A549 treated with Hydrocortisone at 1 μM for 4 hours (cell line): ENCODE measurements at places on chromosomes 3 and 15. TPM values are rescaled to one million over a fixed set of nuclear protein-coding genes. Genes with fewer than 3 reads are reported as not detected.

The PLA2G4E gene
- total RNA-seq = 0.03 TPM in 1 of 5 replicates, not detected in the others

The TAGLN3 gene
- not detected in 5 replicates for total RNA-seq

The LRRC58 gene
- 12.1 to 17.4 TPM (median 14.5 TPM) in 5 replicates for total RNA-seq

The CHRFAM7A gene
- total RNA-seq = 5.2 to 7.9 TPM (median 7.1 TPM) in 5 replicates

The EXD1 gene
- 0.06 to 0.22 TPM in 2 of 5 replicates, not detected in the others for total RNA-seq

The P2RY1 gene
- total RNA-seq = 0.47 to 0.60 TPM (median 0.50 TPM) in 5 replicates

The GPR27 gene
- 2.4 to 3.1 TPM (median 3.0 TPM) in 5 replicates for total RNA-seq

The ANKRD34C gene
- not detected in 5 replicates for total RNA-seq

The SLC25A36 gene
- 13.1 to 22.7 TPM (median 20.9 TPM) in 5 replicates for total RNA-seq

The DUOX2 gene
- 0.02 to 0.06 TPM (median 0.03 TPM) in 5 replicates for total RNA-seq

The ALG1L2 gene
- total RNA-seq = not detected in 5 replicates

The GOLGA8S gene
- total RNA-seq = 0.08 to 0.22 TPM (median 0.14 TPM) in 5 replicates

The PARL gene
- total RNA-seq = 58.2 to 74.9 TPM (median 66.4 TPM) in 5 replicates

The CELSR3 gene
- 3.7 to 4.5 TPM (median 4.3 TPM) in 5 replicates for total RNA-seq

The TMIE gene
- 0.13 to 0.23 TPM (median 0.16 TPM) in 5 replicates for total RNA-seq

The FHIT gene
- 0.45 to 2.9 TPM (median 0.83 TPM) in 5 replicates for total RNA-seq

The HYAL3 gene
- total RNA-seq = 7.6 to 9.9 TPM (median 8.9 TPM) in 5 replicates

The ZNF385D gene
- 0.08 to 0.16 TPM in 2 of 5 replicates, not detected in the others for total RNA-seq

The CFAP20DC gene
- total RNA-seq = 2.1 to 2.7 TPM (median 2.2 TPM) in 5 replicates

The SLC2A2 gene
- total RNA-seq = not detected in 5 replicates

The DMXL2 gene
- total RNA-seq = 14.3 to 21.2 TPM (median 17.6 TPM) in 5 replicates

The IQCF5 gene
- not detected in 5 replicates for total RNA-seq

The THRB gene
- total RNA-seq = 1.1 to 1.6 TPM (median 1.3 TPM) in 5 replicates

The NMB gene
- 11.4 to 25.0 TPM (median 22.7 TPM) in 5 replicates for total RNA-seq

The PLCH1 gene
- total RNA-seq = 0.79 to 1.1 TPM (median 0.84 TPM) in 5 replicates

The TEX55 gene
- total RNA-seq = not detected in 5 replicates
